ENCODE measurements at places on chromosomes 1 and 21.

DNA sequence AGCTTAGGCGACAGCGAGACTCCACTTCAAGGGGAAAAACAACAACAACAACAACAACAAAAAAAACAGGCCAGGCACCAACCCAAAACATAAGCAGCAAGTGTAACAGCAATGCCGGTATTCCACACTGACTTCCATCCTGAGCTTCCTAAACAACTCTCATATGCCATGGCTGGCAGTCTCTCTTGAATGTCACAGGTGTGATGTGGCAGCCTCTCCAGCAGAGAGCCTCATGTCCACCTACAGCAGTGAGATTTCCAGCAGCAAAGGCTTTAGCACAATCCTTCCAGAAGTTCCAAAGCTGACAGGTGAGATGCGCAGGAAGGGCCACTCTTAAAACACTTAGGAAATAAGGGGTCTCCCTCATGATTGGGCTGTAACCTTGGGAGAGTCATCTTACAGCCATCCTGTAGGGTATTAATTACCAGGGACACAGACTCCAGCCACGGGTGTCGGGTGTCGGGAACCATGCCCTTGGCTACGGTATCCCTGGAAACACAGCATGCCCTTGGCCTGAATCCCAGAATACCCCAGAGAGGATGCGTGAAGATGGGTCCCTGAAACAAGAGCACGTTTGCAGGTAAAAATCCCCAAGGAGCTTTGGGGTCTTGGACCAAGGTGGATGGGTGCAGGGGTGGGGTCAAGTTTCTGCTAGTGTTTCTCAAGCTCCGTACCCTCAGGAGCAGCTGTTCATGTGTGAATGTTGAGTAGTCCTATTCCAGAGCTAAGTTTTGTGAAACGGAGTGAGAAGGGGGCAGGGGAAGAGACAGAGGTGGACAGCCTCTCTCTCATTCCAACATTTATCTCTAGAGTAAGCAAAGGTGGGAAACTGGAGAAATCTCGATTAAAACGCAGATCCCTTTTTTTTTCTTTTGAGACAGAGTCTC lies 31.4 kb downstream of the CLSTN1 start:
- peak; percentile 48 for DNase-seq

DNA sequence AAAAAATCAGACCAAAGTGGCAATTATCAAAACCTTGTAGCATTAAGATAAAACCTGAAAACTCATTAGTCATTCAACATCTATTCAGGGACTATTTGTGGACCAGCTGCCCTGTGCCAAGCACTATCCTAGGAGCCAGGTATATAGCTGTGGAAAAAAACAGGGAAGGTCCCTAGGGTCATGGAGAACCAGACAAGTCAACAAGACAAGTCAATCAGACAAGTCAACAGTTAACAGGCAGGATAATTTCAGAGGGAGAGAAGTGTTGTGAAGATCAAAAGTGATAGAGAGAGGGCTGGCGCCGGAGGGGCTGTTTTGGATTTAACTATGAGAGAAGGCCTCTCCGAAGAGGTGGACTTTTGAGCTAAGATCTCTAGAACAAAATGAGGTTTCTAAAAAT lies 3.3 kb upstream of the ATP1A4 start:
- no peak for DNase-seq

- no peak for DNase-seq
Measured at GRCh38 chr1:221768444-221769066, 26.7 kb upstream of the DUSP10 start.

DNA sequence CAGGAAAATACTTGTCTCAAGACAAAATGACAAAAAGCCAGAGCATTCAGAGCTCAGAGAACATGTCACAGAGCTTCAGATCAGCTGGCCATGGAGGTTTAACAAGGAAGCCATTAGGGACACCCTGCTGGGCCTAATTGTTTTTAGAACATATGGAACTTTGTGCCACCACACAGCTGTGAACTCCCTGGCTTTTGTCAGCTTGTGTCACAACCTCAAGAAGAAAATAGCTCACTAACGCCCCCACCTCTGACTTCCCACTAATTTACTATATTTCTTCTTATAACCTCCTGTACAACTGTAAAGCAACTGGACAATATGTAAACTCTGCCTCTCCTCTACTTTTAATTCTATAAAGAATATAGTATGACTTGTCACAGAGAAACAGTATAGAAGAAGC lies 21.0 kb upstream of the TDRD10 start:
- no peak for DNase-seq

- no peak for DNase-seq
Measured at GRCh38 chr1:176811511-176812288, 348.7 kb downstream of the PAPPA2 start.

GRCh38 chr1:172863031-172863430 lies 187.7 kb downstream of the TNFSF18 start:
- DNase-seq, result no peak

- peak; percentile 12 for DNase-seq
Measured at GRCh38 chr1:68570871-68571270, 74.0 kb upstream of the DEPDC1 start.

- no peak for DNase-seq
Measured at GRCh38 chr1:216325336-216325735, 97.9 kb downstream of the USH2A start.

GRCh38 chr1:235858766-235859165 lies 7.9 kb downstream of the LYST start:
- DNase-seq, result no peak

- DNase-seq, result peak; percentile 84
Measured at GRCh38 chr21:19461481-19462205, 1058.1 kb upstream of the TMPRSS15 start.

DNA sequence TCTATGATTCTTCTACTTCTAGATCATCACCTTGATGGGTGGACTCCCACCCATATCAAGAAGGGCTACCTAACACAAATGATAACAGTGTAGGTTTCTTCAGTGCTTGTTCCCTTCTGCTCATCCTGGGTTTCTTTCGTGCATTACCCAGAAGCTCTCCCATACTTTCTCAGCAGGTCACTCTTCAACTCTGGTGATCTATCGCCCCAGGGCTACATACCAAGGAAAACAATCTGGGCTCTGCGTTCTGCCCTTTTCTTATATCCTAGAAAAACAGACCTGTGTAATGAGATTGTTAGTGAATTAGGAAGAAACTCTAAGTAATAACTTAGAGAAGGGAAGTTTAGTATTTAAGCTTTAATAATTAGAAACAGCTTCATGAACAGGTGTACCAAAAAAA lies 370.6 kb upstream of the SPAG17 start:
- no peak for DNase-seq

DNA sequence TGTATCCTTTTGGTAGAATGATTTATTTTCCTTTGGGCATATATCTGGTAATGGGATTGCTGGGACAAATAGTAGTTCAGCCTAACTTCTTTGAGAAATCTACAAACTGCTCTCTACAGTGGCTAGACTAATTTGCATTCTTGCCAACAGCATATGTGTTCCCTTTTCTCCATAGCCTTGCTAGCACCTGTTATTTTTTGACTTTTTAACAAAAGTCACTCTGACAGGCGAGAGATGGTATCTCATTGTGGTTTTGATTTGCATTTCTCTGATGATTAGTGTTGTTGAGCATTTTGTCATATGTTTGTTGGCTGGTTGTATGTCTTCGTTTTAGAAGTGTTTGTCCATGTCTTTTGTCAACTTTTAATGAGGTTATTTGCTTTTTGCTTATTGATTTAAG lies 99.8 kb downstream of the UCK2 start:
- DNase-seq, result no peak

DNA sequence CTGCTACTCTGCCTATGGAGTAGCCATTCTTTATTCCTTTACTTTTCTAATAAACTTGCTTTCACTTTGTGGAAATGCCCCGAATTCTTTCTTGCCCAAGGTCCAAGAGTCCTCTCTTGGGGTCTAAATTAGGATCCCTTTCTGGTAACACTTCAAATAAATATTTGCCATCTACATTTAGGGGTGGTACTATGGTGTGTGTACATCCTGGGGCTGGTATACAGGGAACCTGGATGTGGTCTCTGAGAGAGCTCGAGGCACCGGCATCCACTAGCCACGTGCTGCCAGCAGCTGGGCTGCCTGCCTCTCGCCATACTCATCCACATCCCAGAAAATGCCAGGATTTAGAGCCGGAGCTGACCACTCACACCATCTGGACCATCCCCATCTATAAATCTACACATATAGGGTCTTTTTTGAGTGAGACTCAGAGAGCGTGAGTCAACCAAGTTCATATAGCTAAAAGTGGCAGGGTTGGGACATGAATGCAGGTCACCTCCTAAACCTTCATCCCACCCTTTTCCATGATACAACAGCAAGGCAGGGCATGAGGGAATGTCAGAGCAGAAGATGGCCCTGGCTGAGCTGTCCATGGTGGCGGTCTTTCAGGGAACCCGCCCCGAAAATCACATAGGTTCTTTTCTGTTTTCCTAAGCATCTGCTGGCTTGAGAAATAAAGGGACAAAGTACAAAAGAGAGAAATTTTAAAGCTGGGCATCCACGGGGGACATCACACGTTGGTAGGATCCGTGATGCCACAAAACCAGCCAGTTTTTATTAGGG lies 76.6 kb upstream of the F3 start:
- DNase-seq, result no peak
